ENCODE measurements at places on chromosomes 13 and 19.

GRCh38 chr13:39419068-39419467, 183.9 kb downstream of the LHFPL6 start:
- no peak for DNase-seq

GRCh38 chr13:98506322-98506721, 70.6 kb downstream of the STK24 start:
- no peak for DNase-seq

DNA sequence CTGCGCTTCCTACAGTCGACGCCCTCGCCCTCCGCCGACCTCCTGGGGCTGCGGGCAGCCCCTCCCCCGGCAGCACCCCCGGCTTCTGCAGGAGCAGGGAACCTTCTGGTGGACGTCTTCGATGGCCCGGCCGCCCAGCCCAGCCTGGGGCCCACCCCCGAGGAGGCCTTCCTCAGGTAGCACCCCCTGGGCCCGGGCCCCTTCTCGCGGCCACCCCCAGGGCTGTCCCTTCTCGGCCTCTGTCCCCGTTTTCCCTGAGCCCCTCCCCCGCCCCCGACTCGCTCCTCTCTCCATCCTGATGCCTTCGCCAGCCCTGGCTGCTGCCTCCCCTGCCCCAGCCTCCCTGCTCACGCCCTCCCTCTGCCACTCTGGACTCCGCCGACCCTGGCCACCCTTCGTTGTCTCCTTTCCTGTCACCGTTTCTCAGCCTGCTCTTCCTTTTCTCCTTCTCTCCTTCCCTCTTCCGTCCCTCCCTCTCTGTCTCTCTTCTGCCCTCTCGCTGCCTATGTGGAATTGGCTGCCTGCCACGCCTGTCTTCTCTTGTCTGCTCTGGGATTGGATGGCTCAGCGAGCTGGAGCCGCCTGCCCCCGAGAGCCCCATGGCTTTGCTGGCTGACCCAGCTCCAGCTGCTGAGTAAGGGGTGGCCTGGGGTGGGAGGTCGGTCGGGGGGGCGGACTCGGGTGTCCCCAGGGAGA, 11.0 kb downstream of the FUZ start:
- peak; percentile 74 for DNase-seq

DNA sequence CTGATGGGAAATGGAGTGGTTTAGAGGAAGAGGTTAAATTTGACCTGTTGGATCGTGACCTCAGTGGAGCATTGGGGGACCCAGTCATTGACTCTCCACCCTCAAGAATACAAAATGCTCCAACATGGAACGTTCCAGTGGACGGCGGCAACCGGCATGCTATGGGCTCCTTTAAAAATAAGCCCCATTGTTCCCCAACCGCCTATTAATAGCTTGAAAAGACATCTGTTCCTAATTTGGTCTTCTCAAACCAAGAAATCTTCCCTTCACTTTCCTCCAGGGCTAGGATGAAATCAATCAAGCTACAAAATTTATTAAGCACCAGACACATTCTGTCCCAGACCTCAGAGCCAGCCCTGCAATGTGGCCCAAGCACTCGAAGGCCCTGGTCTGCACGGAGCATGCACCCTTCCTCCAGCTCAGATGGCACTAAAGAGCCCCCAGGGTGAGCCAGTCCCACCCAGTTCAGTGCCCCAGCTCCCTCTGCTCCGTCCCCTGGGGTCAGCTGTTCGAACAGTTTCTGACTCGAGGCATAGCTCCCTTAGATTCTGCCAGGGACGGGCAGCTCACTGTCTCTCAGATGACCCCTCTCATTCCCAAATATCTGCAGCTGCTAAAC, 22.5 kb upstream of the VSTM2B start:
- peak; percentile 16 for DNase-seq

DNA sequence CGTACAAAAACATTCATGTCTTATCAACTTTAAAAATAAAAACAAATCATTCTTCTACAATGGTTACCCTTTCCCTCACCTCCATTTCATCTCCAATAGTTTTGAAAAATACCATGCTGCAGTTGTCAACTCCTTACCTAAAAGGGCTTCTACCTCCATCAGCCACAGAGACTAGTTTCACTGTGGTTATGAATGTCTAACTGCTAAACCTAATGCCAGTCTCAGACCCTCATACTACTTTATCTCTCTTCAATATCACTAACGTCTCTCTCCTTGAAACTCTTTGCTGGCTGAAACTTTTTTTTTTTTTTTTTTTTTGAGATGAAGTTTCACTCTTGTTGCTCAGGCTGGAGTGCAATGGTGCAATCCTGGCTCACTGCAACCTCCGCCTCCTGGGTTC, 27.1 kb downstream of the LNX2 start:
- no peak for DNase-seq

- DNase-seq, result no peak
These were observed 126.1 kb upstream of the MCF2L start for GRCh38 chr13:112842931-112843391.

- DNase-seq, result no peak
These were observed 17.0 kb downstream of the SLC7A1 start for GRCh38 chr13:29578300-29579085.

Data from forelimb muscle (tissue), 1 donor.